ENCODE measurements at places on chromosomes 2 and 18.

DNA sequence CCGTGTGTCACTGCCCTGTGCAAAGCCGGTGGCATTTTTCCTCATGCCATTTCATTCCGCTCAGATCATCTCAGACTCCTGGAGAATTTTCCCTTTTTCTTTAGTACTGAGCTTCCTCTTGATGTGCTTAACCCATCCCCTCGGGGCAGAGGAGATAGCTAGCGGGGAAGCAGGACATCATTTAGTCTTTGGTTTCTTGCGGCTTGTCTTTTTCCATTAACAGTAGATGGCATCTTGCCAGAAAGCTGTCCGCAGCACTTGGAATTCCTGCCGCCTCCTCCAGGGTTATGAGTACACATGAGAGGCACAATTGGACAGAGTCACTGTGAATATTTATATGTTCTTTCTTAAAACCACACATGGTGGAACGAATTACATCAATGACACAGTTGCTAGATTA is 226.6 kb downstream of the ALPK2 start:
- DNase-seq: no peak

DNA sequence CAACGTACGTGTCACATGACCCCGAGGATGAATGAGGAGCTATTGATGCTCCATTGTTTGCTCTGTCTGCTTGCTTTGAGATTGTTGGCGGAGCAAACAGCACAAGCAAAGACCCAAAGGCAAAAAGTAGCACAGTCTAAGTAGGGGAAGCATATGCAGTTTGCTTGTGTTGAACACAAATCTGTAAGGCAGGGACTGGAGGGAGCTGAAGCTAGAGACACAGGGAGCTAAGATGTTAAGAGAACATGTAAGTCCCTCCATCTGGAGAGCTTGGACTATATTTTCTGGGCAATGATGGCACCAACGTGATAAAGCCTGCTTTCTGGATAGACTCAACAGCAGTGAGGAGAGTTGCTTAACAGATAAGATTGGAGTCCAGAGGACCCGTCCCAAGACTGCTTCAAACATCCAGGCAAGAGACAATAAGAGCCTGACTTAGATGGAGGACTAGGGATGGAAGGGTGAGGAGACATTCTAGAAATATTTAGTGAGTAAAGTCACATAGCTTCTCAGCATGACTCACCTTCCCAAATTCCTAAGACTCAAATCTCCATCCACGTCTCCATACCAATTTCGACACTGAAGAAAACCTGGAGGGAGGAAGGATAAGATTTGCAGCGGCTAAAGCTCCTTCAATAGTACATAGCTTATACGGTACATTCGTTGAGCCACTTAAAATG is 88.1 kb upstream of the KLF7 start:
- DNase-seq: no peak

DNA sequence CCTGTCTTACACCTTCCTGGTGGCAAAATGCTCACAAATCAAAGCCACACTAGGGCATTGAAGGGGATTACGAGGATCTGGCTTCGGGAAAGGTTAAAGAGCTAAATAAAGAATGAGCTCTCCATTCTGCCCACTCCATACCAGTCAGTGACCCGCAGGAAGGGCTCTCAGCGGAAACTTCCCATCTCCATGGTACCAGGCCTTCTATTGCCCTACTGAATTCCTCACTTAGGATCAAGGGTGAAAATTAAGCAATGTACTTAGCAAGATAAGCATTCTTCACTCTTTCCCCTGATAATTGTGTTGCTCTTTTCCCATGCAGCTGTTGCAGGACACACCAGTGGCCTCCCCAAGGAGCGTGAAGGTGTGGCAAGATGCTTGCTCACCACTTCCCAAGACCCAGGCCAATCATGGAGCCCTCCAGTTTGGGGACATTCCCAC is 75.6 kb upstream of the TTC39C start:
- no peak for DNase-seq

GRCh38 chr2:83069724-83070123 is 1389.4 kb downstream of the SUCLG1 start:
- DNase-seq: no peak

DNA sequence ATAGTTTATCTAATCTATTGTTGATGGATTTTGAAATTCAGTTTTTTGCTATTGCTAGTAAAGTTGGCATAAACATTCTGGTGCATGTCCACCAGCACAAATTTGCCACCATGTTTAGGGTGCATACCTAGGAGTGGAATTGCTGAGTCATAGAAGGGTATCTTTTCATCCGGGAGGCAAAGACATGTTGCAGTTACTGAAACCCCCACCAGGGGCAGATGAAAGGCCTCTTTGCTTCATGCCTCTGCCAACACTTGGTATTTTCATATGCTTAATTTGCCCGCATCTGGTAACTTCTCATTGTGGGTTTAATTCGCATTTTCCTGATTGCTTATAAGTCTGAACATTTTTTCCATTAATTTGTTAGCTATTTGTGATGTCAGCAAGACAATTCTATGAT is 8.2 kb downstream of the DCC start:
- no peak for DNase-seq

DNA sequence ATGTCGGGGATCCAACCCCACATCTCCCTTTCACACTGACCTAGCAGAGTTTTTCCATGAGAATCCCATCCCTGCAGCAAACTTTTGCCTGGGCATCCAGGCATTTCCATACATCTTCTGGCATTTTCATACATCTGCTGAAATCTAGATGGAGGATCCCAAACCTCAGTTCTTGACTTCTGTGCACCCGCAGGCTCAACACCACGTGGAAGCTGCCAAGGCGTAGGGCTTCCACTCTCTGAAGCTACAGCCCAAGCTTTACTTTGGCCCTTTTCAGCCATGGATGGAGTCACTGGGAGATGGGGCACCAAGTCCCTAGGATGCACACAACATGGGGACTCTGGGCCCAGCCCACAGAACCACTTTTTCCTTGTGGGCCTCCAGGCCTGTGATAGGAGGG is 32.2 kb upstream of the TEX51 start:
- no peak for DNase-seq

DNA sequence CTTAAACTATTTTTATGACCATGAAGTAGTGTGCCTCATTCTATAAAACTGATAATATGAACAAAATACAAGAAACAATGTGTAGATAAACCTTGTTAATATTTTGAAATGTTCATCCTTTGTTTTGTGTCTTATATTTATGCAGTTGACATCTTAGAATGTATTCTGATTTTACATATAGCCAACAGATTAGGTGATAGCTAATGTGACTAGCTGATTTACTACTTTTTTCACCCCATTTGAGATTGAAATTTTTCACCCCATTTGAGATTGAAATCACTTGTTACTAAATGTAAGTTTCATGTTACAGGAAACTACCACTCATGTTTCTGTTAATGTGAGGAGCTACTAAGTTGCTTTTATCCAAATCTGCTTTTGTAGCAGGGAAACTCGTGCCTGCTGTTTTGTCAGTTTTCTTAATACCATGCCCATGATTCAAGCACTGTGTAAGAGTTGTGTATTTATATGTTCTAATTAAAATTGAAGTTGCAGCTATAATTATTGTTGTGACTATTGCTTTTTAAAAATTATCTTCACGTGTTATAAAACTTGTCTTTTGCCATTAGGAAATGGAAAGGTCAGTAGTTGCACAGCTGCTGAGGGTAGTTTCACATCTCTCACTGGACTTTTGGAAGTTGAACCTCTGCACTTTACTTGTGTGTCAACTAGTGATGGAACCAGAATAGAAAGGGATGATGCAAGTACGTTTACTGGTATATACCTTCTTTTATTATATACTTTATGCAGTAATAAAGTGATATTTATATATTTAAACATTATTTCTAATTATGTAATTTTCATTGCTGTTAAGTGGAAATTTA is 96.6 kb downstream of the BIRC6 start:
- DNase-seq: no peak

DNA sequence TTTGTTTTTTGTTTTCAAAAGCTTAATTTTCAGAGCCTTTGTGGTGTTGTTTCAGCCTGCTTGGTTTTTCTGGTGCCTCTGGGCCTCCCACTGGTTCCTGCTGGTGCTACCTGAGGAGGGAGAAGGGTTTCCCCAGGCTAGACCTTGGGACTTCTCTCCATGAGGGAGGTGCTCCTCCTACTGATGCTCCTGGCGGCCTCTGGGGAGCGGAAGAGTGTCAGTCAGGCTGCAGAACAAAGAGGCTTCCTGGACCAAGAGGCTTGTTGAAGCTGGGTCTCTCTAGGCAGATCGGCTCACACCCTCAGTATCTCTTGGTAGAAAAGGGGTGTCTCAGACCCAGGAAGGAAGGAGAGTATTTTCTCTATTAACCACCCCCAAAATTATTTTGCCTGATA is 32.2 kb downstream of the RFX8 start:
- DNase-seq: no peak

GRCh38 chr2:148617219-148617618 is 27.3 kb upstream of the EPC2 start:
- DNase-seq: no peak

DNA sequence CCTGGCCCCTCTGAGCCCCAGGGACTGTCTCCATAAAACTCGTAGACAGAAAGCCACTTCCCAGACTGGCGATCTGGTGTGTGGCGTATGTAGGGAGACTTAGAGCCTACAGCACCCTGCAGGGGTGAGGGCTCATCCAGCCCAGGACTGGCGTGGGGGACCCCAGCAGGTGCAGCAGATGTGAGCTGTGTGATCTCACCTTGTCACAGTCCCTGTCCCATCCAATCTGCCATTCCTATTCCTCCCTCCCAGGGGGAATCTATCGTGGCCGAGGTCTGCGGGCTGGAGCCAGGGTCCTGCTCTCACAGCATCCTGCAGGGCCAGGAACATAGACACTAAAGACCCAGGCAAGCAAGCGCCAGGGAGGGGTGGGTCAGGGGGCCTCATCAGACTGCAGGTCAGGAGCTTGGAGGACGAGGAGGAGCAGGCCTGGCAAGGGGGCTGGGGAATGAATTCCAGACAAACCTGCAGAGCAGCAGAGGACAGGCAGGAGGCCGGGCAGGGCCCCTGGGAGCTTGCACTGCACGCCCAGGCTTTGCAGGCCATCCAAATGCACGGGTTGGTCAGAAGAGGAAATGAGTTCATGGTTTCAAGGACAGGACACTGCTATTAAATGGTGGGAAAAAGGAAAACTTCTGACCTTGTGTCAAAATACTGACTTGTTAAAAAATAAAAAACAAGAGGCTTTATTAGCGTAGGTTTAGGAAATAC is 32.5 kb downstream of the HS6ST1 start:
- DNase-seq: no peak

GRCh38 chr2:63696496-63696895 is 107.7 kb downstream of the MDH1 start:
- no peak for DNase-seq

- peak; percentile 23 for DNase-seq
These were observed 68.1 kb upstream of the CSRNP3 start for GRCh38 chr2:165401285-165401852.

GRCh38 chr2:105873721-105874120 is 129.0 kb downstream of the NCK2 start:
- peak; percentile 61 for DNase-seq

DNA sequence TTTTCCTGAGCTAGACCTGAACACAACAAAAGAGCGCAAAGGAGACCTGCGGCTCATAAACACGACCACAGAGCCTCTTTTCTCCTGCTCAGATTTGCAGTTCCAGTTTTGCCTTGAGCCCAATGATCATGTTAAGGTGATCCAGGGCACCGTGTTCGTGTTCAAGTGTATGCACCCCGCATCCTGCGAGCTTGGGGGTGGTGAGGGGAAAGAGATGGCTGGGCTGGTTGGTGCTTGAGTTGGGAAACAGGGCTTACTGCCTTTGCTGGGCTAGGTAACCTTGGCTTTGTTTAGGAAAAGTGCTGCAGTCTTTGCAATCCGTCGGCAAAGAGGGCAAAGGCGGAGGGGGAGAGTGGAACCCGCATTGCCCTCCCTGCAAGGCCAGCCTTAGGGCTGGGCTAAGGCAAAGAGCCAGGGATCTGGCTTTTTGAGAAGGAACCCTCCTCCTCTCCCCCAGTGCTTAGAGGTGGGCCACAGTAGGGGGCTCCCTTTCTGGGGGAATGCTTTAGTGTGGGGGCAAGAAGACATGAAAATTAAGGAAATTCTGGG is 1.3 kb downstream of the HOXD10 start:
- no peak for DNase-seq

GRCh38 chr2:70887550-70888246 is 48.0 kb upstream of the ATP6V1B1 start:
- peak; percentile 34 for DNase-seq

DNA sequence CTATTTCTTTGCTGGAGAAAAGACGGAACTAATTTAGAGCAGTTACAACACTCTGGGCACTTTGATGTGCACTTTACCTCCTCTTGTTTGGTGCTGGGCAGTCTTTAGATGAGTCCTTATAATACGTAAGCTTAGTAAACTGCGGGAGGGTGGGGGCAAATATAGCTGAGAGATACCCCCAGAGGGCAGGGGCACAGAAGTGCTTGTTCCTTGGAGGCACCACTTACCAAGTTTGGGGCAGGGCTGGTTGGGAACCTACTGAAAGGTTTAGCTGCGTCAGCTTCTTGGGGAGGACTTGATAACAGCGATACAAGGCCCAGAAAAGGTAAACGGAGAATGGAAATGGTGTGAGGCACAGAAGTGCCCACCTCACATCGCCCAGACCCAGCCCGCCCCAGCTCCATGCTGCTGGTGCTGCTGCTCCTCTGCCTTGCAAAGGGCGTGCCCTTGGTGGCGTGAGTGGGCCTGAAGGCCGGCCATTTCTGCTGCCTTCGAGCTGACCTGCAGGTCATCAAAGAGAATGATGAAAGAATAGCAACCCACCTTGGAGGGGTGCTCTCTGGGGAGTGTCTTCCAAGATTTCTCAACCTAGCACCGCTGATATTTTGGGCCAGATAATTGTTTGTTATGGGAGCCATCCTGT is 128.2 kb upstream of the EML6 start:
- no peak for DNase-seq
